ENCODE measurements at places on chromosomes 5 and 9.

DNA sequence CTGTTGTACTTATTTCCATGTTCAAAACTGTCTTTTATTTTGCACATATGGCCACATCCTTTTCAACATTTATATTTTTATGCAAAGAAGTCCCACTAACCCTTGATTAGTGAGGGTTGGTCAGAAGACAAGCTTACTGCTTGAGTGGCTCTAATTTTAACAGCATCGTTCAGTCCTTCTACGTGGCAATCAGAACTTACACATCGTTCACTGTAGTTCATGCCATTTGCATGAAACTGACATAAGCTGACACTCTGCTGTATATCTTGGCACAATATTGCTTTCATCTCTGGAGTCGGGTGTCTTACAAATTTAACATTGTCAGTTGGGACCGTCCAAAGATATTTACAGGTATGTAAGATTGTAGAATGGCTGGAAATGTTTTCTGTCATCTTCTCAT, 50.6 kb downstream of the MARCHF11 start:
- no peak for DNase-seq

GRCh38 chr5:150397782-150398721, 14.7 kb downstream of the CD74 start:
- no peak for DNase-seq

DNA sequence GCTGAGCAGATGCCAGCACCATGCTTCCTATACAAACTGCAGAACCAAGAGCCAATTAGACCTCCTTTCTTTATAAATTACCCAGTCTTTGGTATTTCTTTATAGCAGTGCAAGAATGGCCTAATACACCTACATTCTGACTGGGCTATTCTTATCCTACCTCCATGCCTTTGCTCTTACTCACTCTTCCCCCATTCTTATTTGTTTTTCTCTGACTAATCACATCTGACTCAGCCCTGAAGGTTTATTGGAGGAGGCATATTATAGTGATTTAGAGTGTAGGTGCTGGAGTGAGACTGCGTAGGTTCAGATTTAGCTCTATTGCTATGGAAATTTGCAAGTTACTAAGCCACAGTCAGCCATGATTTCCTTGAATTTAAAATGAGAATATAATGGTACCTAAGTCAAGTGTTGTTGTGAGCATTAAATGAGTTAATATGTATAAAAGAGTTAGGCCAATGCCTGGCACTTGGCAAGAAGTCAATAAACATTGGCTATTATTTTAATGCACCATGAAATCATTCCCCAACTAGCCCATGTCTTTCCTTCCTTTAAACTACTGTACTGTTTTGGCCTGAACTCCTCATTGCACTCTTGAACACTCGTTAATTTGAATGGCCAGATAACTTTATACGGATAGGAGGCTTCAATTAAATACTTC, 531.2 kb upstream of the ZNF608 start:
- DNase-seq: no peak

- DNase-seq: no peak
These were observed 30.0 kb downstream of the GOLM1 start for GRCh38 chr9:86069206-86069869.

DNA sequence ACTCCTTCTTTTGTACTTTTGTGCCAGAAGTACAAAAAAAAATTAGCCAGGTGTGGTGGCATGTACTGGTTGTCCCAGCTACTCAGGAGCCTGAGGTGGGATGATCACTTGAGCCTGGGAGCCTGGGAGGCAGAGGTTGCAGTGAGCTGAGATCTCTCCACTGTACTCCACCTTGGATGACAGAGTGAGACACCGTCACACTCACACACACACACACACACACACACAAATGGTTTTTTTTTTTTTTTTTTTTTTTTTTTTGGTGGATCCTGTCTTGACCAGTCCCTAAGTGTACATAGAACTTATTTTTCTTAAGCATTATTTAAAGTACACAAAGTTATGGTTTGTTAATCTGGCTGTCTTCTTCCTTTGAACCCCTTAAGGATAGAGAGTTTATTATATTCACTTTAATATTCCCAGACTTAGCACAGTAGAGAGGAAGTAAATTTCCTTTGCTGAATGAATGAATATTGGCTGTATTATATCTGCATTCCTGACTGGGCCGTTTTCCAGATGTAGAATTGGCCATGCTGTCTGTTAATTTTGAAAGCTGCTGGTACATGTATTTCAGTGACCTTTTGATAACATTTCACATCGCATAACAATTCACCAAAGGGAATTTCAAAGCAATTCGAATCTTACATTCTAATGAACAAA, 429.0 kb upstream of the ZNF608 start:
- no peak for DNase-seq

GRCh38 chr5:160262151-160263074, 33.1 kb downstream of the FABP6 start:
- DNase-seq: no peak

GRCh38 chr5:161085056-161085455, 233.0 kb upstream of the ATP10B start:
- no peak for DNase-seq

DNA sequence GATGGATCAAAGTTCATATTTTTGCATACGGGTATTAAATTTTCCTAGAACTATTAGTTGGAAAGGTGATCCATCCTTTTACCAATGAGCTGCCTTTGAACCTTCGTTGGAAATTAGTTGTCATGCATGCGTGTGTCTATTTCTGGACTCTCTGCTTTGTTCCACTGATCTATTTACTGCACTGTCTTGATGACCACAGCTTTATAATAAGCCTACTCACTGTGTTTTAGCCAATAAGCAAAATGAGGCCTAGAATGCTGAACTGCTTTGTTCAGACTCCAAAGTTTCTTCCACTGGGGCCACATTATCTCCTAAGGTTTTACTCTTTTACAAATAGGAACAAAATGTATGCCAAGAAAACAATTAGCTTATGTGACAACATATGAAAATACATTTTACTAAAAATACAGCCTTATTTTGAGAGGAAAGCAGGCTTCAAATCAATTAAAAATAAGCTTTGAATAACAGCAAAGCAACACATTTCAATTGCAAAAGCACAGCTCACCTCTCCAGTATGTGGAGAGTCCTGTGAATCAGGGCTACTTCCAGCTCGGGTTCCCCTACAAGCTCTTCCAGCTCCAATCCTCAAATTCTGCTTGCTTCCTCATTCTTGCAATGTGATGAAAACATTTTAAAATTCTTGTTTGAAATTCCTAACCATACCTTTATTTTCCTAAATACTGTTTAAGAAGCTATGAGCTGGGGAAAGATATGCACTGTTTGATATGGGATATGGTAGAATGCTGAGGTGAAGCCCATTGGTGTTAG, 72.0 kb downstream of the RETREG1 start:
- no peak for DNase-seq

GRCh38 chr9:15249981-15250380, 57.0 kb downstream of the TTC39B start:
- no peak for DNase-seq

- DNase-seq: peak; percentile 17
These were observed 269.4 kb downstream of the CWC27 start for GRCh38 chr5:65037831-65038815.

DNA sequence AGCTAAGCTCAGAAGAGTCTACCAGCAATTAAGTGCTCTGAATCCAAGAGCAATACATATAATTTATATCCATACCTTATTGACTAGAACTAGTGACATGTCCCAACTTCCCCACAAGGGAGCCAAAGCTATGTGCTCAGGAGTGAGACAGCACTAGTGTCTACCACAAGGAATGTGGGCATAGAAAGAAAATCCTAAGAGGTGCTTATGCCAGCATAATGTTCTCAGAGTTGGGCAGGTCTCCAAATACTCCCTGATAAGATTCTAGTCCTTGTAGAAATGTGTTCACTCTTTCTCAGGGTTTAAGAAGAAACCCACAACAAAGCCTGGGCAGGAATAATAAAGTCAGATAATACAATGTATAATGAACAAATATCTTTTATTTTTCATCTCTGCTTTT, 275.1 kb downstream of the BRINP1 start:
- DNase-seq: no peak

DNA sequence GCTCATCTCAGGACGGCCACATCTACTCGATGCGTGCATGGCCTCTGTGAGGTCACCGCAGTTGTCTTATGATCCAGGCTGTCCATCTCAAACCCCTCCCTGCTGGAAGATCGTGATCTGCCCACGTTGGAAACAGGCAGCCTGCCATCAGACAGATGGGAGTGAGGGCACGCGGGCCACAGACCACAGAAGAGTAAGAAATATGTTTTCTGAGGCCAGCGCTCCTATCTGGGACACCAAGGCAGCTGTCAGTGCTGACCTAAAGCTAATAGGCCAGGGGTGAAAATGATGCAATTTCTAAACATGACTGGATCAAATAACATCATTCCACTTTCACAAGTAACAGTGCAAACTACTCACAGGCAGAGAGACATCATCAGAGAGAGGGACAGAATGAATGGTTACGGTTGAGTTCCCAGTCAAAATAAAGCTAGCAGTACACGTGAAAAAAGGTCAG, 57.1 kb upstream of the CER1 start:
- DNase-seq: no peak

DNA sequence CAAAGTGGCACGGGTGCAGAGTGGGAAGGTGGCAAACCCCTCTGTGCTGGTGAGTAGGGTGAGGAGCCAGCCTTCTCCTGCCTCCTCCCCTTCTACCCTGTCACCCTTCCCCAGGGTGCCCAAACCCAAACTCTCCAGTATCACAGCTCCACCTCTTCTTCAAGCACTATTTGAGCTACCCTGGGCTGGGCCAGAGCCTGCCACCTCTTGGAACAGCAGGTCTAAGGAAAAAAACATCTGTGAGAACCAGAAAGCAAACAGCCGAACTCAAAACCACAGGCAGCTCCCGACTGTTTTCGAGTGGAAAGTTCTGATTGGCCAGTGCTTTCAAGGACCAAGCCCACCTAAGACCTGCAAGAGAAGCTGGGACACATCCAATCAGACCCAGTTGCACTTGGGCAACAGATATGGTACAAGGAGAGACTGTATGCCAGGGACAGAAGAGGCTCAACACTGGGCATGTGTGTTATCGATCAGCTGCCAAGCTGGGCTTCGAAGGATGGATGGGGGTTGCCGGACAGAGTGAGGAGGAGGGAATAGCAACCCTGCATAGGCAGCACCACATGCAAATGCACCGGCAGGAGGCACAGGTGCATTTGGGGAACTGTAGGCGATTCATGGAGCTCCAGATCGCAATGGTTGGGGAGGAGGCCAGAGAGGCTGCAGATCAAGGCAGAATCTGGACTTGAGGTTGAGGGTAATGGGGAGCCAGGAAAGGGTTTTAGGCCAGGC, 19.7 kb downstream of the ACSL6 start:
- DNase-seq: no peak

GRCh38 chr5:143755966-143756365, 56.0 kb upstream of the HMHB1 start:
- DNase-seq: no peak

GRCh38 chr5:5687113-5687512, 264.6 kb downstream of the ICE1 start:
- no peak for DNase-seq

DNA sequence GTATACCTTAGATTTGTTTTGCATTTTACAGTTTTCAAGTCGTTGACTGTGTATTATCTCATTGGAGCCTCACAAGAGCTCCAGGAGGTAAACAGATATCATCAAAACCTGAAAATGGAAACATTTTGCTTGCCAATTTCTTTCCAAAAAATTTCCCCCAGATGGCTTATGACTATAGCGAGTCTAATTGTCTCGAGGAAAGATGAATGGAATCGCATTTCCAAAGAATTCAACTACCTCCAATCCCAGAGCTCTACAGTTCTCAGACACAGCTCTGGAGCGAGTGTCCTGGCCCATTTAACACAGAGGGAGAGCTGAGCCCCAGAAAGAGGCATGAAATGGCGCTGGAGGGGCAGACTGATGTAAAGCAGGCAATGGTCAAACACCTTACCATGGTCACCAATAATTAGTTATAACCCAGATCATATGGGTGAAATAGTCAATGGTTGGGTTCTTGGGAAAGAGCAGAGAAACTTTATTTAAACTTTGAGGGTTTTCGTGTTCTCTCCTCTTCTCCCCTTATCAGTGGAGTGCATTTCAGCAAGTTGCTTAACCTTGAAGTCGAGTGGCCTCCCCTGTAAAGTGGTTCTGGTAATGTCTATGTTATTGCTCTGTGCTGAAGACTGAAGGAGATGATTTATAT, 168.2 kb downstream of the ZDHHC21 start:
- peak; percentile 47 for DNase-seq

DNA sequence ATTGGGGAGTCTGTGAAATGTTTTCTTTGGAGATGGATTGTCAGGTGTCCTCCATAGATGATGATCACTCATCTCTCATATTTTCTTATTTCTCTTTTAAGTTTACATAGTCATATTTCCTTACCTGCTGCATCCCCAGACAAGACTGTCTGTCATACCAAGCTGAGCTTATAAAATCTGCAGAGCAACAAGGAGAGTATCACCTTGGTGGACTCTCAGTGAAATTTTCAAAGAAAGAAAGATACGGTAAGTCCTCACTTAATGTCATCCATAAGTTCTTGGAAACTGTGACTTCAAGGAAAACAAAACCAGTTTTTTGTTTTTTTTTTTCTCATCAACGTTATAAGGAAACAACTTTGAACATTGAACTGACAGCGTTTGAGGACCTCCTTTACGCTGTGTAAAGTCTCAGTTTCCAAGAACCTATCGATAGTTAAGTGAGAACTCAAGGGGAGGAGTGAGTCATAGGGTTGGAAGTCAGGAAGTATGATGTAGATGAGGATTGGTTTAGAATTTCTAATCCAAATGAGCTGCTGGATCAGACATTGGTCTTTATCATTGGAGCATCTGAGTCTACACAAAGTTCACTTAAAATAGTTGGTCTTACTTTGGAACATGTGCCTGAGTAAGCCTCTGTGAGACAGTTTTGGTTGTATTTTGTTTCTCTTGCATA, 45.5 kb downstream of the SPIN1 start:
- no peak for DNase-seq

GRCh38 chr9:116124472-116125040, 29.0 kb upstream of the PAPPA start:
- no peak for DNase-seq

DNA sequence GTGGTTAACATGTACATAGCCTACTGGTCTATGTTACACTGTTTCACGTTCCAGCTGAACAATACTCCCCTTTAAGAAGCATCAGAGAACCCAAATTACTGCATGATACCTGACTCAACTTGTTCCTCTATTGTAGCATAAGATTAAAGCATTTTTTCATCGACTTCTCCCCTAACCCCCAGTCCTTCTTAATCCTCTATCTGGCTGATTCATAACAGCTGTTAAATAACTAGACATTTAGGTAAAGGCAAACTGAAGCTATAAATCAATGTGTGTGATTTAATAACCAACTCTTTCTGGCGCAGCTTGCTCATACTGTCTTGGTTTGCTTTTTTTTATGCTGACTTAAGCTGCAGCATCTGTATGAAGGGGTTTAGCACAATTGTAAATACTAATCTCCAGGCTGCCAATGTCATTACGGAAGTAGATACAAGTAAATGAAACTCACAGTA, 94.2 kb upstream of the MTAP start:
- DNase-seq: no peak

- no peak for DNase-seq
These were observed 34.2 kb upstream of the CHD1 start for GRCh38 chr5:98963019-98963418.

GRCh38 chr9:71245651-71246050, 124.2 kb upstream of the TRPM3 start:
- no peak for DNase-seq

- DNase-seq: no peak
These were observed 209.8 kb downstream of the ENC1 start for GRCh38 chr5:74430631-74431289.

GRCh38 chr5:67542479-67542878, 345.9 kb upstream of the CD180 start:
- DNase-seq: no peak
